ENCODE measurements at places on chromosomes 11 and 22.
A peak's percentile ranks its signal among the peaks of the same experiment; 100 is the strongest.

DNA sequence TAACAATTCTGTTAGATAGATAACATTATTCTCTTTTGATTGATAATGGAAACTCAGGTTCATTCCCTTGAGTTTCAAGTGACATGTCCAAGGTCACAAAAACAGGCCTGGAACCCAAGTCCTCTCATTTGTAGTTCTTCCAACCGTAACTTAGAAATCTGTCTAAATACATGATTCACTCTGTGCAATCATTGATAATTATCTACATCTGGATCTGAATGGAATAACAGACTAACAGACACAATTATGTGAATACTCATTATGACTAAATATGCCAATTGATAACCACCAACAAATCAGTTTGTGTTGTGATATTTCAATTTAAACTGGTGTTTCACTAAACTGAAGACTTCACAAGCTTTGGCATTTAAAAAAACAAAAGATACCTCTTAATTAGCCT lies 71.0 kb downstream of the RBFOX2 start:
- DNase-seq, result no peak

DNA sequence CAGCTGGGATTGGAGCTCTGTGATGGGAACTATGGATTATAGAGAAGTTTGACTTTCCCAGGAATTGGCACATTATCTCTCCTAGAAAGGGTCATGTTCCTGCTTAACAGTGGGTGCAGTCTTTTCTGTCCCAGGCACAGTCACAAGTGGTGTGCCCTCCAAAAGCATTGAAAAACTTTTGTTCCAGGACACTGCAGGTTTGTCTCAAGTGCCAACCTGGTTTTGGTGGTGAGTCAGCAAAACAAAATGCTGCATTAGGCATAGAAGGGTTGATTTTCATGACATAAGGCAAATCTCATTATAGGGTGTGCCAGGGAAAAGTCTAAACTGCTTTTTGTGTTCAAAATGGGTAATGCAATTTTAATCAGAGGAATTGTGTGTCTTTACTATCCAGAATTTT lies 4.9 kb downstream of the HTATIP2 start:
- DNase-seq, result no peak

DNA sequence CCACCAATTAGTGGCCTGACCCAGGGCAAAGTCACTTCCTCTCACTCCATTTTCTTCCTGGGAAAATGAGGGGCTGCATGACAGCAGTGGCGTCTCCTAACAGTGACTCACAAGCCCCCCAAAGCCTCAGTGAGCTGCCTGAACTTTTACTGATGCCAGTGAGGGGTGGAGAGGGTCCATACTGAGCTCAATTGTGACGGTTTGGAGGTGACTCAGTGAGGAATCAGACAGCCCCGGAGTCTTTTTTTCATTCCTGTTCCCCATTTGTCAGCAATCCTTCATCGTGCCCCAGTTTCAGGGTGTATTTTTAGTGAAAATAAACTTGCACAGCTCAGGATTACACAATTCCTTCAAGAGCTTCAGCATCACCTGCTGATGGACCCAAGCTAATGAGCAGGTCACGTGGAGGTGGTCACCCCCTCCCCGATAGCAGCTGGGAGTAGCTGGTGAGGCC lies 30.1 kb upstream of the RASD2 start:
- DNase-seq, result no peak

GRCh38 chr22:46432164-46433068 lies 96.9 kb downstream of the TRMU start:
- DNase-seq, result no peak

DNA sequence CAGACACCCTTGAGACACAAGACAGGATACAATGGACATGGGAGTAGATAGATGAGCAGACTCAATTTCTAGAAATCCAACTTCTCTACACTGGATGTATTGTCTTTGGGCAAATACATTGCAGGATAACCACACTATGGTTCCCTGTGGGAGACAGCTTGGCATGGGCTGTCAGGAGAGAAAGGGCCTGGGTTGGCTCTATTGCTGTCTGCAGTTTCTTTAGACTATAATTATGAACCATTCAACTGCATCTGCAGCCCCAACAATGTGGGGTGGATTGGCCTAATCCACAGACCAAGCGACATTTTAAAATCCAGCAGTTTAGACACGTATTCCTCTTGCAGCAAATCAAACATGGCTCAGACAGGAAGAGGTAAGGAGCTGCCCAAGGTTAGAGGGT lies 60.3 kb downstream of the ETS1 start:
- no peak for DNase-seq

GRCh38 chr11:4891996-4892640 lies 10.4 kb downstream of the OR51T1 start:
- DNase-seq, result no peak

GRCh38 chr11:72975778-72976521 lies 161.7 kb downstream of the ATG16L2 start:
- no peak for DNase-seq

GRCh38 chr11:79950172-79950571 lies 509.3 kb upstream of the TENM4 start:
- no peak for DNase-seq

DNA sequence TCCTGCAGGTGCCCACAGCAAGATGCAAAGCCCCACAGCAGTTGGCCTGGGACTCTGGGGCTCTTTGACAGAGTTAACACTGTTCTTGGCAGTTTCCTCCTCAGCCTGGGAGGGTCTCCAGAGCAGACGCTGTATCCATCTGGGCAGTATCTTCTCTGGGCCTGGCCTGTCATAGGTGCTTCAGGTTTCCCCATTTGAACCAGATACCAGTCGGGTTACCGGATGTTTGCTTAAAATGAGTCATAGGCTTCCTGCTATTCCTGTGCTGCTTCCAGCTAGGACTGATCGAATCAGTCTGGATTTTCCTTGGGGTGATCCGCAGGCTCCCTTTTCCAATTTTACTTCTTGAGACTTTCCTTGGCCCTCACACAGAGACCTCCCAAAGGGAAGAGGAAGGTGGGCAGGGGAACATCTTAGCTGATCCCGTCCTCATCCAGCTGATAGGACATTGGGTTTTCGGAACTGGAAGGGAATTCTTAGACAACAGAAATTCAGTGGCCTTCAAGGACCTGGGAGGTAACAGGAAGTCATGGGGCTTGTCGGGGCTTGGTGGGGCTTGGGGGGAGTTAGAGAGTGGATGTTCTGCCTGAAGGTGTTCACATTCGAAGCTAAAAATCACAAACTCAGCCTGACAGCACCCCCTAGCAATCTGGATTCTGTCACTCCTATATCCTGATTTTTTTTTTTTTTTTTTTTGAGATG lies 2.4 kb upstream of the RANGAP1 start:
- no peak for DNase-seq

DNA sequence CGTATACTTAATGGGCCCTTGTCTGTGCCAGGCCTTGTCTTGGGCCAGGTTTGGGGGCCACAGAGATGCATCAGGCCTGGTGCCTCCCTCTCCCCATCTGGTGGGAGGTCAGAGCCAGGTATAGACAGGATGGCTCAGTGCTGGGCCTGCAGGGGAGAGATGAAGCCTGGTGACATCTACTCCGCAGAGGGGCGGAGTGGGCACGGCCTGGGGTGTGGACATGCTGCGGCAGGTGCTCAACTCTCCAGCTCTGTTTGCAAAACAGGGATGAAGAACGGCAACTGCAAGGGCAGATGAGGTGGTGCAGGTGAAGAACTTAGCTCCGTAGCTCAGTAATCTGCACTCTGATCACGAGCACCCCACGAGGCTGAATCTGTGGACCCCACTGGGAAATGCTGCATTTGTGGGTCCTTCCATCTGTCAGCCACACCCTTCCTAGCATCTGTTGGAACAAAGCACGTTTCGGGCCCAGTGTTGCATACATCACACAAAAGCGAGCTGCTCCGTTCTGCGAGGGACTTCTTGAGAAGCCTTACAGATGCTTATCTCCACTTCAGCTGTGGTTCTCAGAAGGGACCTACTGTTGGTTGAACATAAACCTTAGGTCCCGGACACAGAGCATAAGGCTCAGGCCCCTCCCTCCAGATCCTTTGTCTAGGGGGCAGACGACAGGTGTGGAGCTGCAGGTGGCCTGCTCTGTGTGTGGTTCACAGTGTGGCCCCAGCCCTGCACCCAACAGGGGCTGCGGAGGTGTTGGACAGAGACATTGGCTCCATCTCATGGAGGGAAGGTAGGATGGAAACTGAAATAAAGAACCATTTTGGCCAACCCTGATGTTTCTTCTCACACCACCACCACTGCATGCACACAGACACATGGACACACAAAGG lies 78.3 kb downstream of the LRRC32 start:
- no peak for DNase-seq

GRCh38 chr11:71086687-71087258 lies 165.6 kb downstream of the SHANK2 start:
- DNase-seq, result no peak

- no peak for DNase-seq
Observed at GRCh38 chr11:19935507-19935906, 222.9 kb downstream of the NAV2 start.

- no peak for DNase-seq
Observed at GRCh38 chr11:130206141-130206540, 46.6 kb downstream of the ST14 start.

GRCh38 chr22:42985531-42985905 lies 29.4 kb downstream of the PACSIN2 start:
- DNase-seq, result no peak

DNA sequence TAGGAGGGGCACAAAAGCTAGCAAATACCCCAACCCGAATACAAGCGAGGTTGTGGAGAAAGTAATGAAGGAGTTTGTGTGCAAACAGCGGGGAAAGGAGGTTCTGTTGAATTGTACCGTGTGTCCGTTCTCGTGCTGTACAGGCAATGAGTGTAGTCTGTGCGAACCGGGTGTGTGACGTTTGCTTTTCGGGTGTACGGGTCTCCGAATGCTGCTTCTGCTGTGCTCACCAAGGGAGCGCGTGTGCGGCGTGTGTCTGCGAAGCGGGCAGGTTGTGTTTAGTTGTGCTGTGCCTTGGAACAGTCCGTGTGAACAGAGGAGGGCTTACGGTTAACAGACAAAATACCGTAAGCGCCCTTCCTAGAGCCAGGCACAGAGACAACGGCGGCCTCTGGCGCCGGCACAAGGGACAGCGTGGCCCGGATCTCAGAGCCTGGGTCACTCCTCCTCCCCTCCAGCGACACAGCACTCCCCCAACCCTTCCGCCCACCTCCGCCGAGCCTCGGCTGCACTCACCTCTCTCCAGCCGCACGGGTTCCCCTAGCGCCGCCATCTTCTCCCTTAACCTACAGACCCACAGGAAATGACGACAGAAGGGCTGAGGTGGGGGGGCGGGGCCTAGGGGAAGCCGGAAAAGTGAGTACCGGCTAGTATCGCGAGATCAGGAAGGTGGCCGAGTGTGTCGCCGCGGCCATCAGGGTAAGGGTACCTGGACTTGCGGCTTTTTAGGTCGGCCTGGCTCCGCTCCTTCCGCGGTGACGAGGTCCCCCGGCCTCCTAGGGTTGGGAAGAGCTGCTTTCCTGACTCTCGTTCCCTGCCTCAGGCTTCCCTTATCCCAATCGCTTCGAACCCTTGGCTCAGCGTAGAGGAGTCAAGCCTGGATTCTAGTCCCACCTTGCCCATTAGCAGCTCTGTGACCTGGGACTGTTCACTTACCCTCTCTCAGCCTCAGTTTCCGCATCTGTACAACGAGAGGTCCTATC lies at the start of gene LIN7C:
TSS of gene LIN7C (minus strand) at position 570 of the 983 bp plus-strand sequence. CDS start at position 553, 17 bp downstream.
- peak; percentile 94 for DNase-seq

DNA sequence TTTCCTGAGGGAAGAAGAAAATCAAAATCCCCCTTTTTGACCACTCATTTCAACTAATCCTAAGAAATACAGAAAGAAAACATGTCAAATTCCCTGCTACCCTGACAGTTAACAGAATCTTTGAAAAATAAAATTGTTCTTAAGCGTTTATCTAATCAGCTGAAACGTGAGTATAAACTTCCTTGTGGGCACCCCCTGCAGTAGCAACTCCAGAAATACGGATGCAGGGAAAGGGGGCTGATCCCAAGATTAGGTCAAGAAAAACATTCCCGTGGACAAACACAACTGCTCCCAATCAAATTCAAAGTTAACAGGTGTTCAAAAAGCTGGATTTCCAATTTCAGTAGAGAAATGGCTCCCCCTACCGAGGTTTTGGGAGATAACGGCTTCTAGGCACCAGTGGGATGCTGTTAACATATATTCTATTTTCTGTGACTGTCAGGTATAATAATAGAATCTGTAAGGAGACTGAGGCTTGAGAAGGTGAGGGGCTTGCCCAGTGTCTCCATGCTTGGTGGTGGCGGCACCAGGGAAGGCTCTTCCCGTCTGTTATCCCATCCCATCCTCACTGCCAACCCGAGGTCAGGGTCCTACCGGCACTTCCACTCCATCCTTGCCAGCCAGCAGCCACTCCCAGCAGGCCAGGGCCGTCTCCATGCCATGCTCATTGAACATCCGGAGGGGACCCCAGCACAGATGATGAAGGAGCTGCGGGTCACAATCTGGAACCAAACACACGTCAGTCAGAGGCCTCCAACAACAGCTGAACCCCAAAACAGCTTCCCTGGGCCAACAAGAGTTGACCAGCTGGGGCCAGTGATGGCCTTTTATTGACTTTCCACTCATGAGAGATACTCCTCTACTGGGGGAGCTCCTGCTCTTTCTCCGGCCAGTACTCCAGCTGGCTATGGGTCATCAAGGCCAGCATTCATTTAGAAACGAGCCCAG lies 32.0 kb upstream of the SERPIND1 start:
- DNase-seq, result peak; percentile 27

DNA sequence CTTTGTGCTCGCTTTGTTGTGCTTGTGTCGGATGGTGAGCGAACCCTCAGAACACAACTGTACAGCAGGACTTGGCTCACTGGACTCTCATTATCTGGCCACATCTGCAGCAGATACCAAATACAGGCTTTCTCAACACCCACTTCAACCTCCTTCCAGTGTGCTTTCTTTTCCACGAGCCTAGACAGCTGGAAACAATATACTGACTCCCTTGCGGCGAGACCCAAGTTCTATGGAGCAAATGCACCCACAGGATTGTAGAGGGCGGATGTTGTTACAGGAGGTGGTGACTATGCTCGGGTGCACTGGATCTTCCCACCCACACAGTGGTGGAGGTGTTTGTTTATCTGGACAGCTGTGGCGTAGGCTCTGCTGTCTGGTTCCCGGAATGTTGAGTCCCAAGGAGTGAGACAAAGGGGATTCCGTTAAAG lies 204.3 kb downstream of the TENM4 start:
- DNase-seq, result no peak

DNA sequence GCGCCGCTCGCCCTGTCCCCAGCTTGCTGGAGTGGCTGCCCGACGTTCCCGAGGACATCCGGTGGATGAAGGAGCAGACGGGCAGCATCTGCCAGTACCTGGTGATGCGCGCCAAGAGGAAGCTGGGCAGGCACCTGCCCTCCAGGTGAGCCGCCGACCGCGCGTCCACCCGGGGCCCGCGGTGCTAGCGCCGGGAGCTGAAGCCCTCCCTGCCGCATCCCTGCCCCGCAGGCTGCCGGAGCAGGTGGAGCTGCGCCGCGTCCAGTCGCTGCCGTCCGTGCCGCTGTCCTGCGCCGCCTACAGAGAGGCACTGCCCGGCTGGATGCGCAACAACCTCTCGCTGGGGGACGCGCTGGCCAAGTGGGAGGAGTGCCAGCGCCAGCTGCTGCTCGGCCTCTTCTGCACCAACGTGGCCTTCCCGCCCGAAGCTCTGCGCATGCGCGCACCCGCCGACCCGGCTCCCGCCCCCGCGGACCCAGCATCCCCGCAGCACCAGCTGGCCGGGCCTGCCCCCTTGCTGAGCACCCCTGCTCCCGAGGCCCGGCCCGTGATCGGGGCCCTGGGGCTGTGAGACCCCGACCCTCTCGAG lies 3.3 kb upstream of the CRACR2B start:
- DNase-seq, result no peak

All from stimulated activated CD4-positive, alpha-beta T cell treated with anti-CD3 and anti-CD28 coated beads, Interleukin-1b, Interleukin-23, amount 100 ng/mL, for 4 hours (primary cell).